Activated T-cell treated with anti-CD3 and anti-CD28 coated beads for 4 hours (primary cell): ENCODE measurements at places on chromosomes 1 and 21.

GRCh38 chr1:3695326-3696217 is 43.3 kb downstream of the TP73 start:
- DNase-seq, result peak; percentile 19

GRCh38 chr1:39646232-39647081 is 7.0 kb upstream of the HEYL start:
- no peak for DNase-seq

DNA sequence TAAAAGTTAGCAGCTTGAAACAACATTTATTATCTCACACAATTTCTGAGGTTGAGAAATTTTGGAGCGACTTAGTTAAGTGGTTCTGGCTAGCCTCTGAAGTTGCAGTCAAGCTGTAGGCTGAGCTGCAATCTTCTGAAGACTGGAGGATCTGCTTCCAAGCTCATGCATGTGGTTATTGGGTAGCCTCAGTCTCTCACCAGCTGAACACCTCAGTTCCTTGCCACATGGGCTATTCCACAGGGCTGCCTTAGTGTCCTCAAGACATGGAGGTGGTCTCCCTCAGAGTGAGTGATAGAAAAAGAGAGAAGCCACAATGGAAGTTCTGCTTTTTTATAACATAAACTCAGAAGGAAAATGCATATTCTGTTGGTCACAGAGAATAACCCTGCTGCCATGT is 92.0 kb upstream of the CAMK1G start:
- no peak for DNase-seq

- no peak for DNase-seq
Observed at GRCh38 chr1:27298632-27299384, 23.2 kb upstream of the TMEM222 start.

DNA sequence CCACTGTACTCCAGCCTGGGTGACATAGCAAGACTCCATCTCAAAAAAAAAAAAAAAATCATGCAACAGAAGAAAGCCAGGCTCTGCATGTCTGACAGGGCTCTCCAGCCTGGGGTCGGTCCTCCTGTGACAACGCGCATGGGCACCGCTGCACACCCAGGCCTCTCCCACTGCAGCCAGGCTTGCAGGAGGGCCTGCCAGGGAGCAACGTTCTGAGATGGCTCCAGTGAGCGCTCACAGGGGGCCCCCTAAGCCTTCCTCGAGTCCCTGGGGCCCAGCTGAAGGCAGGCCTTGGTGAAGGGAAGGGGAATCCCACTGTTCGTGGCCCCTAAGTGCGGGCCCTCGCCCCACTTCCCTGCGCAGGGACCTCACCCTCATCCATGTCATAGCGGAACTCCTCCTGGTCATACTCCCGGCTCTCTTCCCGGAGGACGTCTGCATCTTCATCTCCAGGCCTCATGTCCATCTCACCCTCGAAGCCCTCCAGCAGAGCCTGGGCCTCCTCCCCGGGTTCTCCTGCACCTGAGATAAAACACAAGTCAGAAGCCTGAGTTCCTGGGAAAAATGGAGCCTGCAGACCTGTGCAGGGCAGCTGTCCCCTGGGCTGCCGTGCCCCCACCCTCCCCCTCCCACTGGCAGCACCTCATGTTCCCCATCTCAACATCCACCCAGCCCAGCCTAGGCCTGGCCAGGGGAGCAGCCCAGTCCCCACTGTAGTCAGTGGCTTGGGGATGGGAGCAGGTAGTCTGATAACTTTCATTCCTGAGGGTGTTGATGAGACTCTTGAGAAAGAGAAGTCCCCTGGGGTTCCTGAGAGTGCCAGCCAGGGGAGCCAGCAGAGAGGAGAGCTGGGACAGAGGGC is 20.3 kb downstream of the RSPH1 start:
- no peak for DNase-seq

- DNase-seq, result no peak
Observed at GRCh38 chr1:109634292-109634691, 14.7 kb downstream of the AMPD2 start.

- no peak for DNase-seq
Observed at GRCh38 chr1:222167896-222168295, 380.0 kb downstream of the HHIPL2 start.

DNA sequence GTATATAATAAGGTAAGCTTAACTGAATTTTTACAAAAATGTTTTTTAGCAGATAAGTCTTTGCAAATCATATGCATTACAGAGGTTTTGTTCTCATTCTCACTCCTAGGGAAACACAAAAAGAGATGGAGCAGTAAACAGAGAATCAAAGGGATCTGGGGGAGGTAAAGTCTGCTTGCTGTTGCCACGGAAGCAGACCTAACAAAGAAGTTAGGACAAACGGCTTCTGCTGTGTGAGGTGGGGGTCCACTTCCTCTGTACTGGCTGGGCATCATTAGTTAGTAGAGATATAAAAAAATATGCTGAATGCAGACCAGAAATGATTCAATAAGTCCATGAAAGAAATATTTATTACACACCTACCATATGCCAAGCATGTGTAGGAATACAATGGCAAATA is 34.2 kb downstream of the GJA5 start:
- DNase-seq, result no peak

GRCh38 chr1:6507037-6507428 is 15.6 kb upstream of the PLEKHG5 start:
- DNase-seq, result no peak

DNA sequence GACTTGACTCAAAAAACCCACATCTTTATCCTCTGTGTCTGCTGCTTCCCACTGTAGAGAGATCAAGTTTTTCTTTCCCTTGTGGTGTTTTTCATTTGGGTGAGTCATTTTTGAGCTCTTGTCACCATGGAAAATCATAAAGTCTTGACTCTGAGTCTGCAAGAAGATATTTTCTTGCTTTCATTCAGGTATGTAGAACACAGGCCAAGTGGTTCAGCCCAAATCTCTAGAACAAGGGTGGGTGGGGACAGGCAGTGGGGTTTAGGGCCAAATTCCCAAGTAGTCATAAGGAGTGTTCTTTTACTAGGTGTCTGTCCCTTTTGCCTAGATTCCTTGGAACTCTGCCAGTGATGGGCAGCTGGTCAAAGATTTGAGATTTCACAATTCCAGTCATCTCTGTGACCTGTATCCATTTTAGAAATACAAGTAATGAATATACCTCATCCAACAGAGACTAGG is 21.5 kb upstream of the ARHGAP29 start:
- no peak for DNase-seq

- DNase-seq, result no peak
Observed at GRCh38 chr1:195962051-195962450, 646.2 kb downstream of the KCNT2 start.

DNA sequence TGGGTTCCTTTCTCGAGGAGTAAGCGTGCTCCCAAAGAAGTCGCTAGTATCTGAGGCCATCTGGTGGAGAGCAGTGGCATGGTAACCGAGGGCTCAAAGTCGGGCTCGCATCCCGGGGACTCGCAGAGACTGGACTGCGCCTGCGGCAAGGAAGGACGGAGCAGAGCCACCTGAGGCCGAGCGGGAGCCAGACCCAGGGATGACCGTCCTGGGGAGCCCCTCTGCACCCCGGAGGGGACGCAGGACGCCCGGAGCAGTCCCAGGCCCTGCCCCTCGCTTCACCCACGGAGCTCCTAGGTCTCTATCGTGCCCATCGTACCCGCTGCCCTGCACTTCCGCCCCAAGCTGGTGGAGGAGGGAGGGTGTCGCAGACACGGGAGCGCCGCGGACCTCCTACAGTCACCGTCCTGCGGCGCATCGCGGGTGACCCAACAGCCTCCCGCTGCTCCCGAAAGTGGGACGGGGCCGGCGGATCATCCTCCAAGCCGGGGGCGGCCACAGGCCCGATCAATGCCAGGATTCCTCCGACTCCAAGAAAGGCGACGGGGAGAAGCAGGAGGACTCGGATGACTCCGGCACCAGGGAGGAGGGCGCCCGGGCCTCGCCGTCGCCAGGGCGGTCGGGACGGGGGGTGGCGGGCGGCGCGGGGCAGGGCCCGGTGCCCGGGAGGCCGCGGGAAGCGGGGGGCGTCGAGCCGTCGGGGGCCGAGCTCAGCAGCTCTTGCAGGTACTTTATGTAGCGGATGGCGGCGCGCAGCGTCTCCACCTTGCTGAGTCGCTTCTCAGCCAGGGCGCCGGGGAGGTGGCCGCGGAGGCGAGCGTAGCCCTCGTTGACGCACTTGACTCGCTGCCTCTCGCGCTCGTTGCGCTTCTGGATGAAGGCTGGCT is 2.3 kb upstream of the CACNA1S start:
- peak; percentile 59 for DNase-seq

- no peak for DNase-seq
Observed at GRCh38 chr1:94514095-94514727, 27.3 kb downstream of the F3 start.

GRCh38 chr1:61851849-61852669 is 109.8 kb downstream of the PATJ start:
- peak; percentile 5 for DNase-seq

DNA sequence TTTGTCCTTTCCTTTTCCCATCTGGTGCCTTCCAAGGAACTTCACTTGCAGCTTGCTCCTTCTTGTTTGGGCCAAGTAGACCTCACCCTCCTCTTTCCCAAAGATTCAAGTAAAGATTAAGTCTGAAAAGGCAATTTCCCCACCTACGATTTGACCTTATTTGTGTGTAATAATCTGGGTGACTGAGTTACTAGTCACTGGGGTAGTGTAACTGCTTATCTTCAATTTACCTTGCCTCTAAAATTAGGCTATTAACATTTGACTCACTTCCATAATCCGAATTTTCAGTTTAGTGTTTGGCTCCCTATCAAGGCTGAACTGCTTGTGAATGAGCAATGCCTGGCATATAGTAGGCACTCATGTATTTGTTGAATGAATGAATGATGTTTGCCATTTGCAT is 59.6 kb downstream of the PLA2G4A start:
- DNase-seq, result no peak

DNA sequence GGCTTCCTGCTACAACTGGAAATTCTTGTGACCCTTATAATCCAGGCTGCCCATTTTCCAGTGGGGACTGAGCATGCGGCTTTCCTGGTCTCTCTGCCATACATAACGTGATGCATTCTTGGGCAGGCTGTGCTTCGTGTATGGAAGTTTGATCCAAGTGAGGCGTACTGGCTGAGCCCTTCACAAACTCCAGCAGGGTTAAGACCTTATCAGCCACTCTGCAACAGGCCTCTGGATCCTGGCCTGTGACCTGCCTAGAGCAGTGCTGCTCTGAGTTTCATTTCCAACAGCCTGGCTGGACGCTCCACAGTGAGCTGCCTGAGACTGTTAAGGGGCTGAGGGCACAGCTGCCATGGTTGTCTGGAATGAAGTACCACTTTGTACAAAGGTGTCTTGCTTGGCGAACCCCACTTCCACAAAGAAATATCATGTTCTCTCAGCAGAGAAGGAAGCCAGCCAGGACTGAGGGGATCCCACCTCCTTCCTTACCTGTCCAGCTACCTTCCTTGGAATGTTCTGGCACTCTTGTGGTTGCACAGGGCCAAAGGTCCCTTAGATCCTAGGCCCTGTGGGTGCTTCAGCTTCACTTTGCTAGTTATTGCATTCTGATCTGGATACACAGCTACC is 28.5 kb upstream of the XPR1 start:
- DNase-seq, result no peak

DNA sequence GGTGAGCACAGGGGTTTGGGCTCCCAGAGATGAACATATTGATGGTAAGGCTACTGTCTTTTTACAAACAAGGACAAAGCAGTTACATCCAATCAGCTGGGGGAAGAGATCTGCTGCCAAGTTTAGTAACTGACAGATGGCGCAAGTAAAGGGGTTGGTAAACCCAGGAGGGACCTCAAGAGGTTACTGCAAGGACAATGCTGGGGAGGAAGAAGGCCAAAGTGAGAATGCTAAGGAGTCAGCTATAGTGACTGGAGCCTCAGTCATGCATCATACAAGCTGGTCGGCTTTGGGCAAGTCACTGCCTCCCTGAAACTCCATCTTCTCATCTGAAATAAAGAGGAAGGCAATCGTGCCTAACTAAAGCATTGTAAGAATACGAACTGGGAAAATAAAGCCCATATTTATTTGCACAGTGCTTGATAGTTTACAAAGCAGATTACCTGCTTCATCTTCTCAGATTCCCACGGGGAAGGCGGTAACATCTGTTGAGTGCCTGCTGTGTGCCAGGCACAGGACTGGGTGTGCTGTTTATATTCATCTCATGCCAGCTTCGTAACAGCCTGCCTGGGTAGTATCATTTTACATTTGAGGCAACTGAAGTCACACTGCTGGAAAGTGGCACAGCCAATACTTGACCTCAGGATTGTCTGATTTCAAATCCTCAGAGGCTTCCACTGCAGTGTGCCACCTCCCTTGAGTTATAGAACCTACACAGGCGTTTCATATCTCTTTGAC is 114.8 kb downstream of the BEND5 start:
- DNase-seq, result no peak

GRCh38 chr1:248748211-248748610 is 7.3 kb downstream of the LYPD8 start:
- no peak for DNase-seq

GRCh38 chr21:43193651-43194302 is 25.0 kb downstream of the CRYAA start:
- DNase-seq, result no peak

GRCh38 chr1:52534928-52535764 is 17.7 kb downstream of the TUT4 start:
- no peak for DNase-seq

DNA sequence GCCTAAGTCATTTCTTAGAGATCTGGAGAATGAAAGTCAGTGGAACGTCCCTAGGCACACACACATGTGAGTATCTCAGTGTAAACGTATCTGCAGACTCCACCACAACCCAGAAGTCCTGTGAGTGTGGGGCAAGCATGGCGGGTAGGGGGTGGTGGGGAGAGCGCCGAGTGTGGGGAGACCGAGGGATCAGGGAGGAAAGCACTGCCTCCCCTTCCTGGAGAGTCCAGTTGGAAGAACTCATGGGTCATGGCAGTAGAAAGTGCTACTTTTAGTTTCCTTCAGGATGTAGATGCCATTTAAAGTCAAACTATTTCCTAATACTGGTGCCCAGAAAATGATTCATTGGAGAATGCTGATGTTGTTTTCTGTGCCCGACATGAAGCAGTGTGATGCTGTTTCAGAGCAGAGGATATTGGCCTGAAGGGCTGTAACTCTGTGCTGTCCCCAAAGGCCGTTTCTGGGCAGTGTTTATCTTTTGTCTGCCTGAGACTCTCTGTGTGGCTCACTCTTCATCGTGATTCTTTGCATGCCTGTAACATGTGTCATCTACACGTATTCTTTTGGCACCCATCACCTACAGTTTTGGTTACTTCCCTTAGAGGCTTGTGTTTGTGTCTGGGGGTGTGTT is 45.7 kb upstream of the TSPAN2 start:
- DNase-seq, result no peak

DNA sequence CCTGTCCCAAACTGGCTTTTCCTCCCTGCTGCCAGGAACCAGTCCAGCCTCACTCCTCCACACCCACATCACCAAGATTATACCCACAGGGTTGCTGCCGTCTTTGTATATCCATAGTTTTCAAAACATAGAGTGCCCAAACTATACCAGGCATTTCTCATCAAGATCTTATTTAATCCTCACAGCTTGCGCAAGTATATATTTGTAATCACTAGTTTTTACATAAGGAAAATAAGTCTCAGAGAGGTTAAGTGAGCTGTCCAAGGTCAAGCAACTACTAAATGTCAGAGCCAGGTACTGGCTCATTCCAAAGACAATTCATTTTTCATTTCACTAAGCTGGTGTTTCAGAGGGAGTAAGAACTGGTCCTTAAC is 34.9 kb upstream of the ZNF362 start:
- DNase-seq, result no peak
